Osteocyte (in vitro differentiated cells): ENCODE measurements at places on chromosomes 7 and 10. TPM values are rescaled to one million over a fixed set of nuclear protein-coding genes. Genes with fewer than 3 reads are reported as not detected.

Gene MLXIPL
- 0.43 TPM in 1 of 2 replicates, not detected in the other for total RNA-seq

- DNase-seq, result no peak
Measured at GRCh38 chr10:30686708-30687107, 57.2 kb upstream of the LYZL2 start.

DNA sequence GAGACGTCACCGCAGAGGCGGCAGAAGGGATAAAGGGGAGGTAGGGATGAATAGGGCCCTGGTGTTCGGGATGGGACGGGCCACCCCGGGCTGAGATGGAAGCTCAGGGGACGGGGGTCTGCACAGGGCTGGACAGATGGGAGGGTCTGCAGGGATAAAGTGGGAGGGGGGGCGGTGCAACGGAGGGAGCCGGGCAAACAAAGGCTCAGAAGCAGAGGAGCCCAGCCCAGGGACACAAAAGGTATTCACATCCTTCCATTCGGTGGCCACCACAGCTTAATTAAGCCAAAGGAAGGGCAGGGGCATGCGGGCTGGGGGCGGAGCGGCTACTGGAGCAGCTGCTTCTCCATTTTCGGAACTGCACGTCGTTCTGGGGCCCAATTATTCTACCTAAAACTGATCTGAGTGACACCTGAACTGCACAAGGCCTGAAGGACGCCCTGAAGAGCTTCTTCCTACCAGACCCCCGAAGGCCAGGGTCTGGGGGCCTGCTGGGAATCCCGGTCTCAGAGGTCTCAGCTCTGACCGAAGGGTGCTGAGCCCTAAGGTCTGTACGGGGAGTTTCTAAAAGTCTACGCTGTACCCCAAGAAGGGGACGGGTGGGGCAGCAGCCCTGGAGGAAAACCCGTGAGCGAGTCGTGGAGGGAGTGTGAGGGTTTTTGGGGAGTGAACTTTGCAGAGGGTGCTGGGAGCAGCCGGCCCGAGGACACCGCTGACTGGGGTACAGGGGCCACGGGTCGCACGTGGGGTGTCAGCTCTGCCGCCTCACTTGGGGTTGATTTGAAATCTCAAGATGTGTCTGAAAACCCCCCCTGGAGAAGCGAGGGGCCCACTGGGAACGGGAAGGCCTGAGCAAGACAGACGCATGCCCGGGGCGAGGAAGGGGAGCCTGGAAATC is 334.8 kb downstream of the DNAJB6 start:
- no peak for DNase-seq

Gene ZP3
- total RNA-seq, result 0.51 TPM in 1 of 2 replicates, not detected in the other

DNA sequence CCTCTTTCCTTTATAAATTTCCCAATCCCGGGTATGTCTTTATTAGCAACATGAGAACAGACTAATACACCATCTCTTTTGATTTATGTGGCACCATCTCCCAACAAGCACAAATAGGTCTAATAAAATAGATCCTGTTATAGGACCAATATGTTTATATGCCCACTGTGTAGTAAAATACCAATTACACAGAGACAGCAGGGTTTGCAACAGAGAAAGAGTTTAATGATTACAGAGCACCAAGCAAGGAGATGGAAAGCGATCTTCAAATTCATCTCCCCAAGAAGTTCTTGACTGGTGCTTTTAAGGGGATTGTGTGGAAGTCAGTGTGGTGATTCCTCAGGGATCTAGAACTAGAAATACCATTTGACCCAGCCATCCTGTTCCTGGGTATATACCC is 33.5 kb upstream of the TECTB start:
- no peak for DNase-seq

DNA sequence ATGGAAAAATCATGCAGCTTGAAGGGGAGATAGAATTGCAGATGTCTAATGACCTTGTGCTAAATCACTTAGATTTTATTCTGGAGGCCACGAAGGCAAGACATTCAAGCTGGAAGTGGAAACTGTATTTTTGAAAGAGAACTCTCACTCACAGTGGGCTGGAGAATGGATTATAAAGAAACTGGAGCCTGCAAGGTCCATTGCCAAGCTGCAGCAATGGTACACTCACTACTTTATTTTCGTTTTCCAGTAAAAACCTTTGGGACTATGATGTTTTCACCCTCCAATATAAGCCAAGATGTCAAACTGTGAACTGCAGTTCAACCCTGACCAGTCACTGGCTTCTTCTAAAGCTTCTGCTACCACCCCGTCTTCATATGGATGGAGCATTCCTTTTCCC is 62.0 kb downstream of the SKIDA1 start:
- DNase-seq, result no peak

Gene ASB13
- total RNA-seq, result 16.0 and 18.4 TPM in 2 replicates

DNA sequence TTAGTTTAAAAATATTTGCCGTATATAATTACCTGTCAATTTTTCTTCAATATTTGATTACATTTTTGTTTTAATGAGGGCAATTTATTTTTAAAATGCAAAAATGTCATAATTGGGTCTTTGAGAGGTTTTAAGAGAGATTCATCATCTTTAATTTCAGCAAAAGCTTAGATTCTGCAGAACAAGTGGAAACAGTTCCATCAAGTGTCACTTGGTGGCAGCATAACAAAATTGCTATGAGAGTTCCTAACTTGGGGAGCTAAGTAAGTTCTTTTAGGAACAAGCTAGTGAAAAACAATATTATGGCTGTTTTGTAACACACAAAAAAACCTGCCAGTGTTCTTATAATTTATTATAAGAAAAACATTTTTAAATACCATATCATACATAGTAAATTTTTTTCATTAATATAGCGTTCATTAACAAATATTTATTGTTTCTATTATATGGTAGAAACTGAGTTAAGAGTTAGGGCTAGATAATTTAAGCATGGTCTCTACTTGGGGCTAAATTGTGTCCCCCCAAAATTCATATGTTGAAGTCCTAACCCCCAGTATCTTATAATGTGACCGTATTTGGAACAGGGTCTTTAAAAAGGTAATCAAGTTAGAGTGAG is 155.2 kb downstream of the MAGI2 start:
- no peak for DNase-seq

DNA sequence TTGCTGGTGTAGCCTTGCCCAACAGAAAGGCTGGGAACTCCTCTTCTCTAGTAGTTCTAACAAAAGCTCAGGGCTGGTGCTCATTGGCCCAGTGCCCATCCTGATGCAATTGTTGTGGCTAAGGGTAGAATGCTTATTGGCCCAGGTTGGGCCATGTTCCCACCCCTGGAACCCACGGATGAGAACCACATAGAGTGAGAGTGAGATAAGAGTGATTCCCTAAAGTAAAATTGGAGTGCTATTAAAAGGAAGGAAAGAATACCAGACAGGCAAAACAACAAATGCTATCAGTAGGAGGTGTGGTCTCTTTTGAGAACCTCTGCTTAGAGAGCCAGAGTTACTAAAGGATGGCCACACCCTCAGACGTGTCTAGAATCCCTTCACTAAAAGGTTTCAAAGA is 49.2 kb downstream of the LGI1 start:
- DNase-seq, result no peak

- no peak for DNase-seq
Measured at GRCh38 chr7:90178679-90179278, 24.5 kb downstream of the STEAP1 start.

DNA sequence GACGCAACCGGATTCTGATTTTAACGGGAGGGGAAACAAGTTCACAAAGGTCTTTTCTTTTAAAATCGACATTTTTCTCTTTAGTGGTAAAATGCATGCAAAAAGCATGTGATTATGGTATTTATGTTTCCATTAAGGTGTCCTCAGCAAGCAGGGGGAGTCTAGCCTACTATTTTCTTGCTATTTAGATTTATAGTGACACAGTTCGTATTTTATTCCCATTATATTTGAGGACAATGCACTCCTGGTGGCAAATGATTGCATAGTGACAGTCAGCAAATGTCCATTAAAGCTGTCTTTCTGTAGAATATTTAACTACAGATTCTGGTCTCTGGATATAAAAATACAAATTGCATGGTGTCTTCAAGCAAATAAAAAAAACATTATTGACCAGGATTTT is 554.2 kb downstream of the PARD3 start:
- DNase-seq, result no peak

Gene HYAL4
- not detected in 2 replicates for total RNA-seq

Gene CALHM1
- not detected in 2 replicates for total RNA-seq

DNA sequence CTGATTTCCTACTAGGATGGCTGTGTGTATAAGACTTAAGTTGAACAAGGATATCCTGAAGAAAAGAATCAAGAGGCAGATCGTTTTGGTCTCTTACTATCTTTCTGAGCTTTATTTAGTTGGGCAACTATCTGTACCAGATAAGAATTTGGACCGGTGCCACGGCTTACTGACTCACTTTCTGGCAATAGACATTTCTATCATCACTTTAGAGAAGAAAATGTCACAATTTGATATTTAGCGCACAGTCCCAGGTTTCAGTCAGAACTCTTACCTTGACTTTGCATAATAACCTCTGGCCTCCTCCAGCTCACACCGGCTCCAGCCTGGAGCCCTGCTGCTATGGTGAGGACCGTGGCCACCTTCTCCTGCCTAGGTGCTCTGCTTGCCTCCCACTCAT is 218.2 kb upstream of the MDFIC start:
- DNase-seq, result no peak

GRCh38 chr10:112689327-112690072 is 242.5 kb downstream of the VTI1A start:
- DNase-seq, result no peak

Gene AKR1B15
- not detected in 2 replicates for total RNA-seq

DNA sequence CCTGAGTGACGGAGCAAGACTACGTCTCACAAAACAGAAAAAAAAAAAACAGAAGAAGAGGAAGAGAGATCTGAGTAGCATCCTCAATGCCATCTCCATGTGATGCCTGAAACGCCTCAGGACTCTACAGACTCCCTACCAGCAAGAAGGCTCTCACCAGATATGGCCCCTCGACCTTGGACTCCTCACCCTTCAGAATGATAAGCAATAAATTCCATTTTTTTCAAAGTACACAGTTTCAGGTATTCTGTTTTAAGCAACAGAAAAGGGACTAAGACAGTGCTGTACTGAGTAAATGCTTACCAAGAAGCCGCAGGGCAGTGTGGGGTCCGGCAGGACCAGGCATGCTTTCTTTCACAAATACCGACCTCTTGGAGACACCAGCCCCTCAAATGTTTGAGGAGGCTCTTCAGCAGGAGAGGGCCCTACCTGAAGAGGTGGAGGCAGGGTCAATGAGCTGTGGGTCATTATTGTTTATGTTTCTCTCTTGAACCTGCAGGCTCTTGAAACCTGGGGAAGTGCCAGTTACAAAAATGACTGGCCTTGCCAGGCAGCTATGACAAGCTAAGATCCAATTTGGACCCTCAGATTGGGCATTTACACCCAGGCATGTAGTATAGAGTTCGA is 204.1 kb upstream of the LYZL1 start:
- DNase-seq, result no peak

Gene ING3
- total RNA-seq, result 20.2 and 20.7 TPM in 2 replicates
